Lower leg skin (tissue), 4 donors: ENCODE measurements at places on chromosomes 16 and 17.

GRCh38 chr16:8644211-8645140, 23.0 kb downstream of the METTL22 start:
- no peak for DNase-seq

- no peak for DNase-seq
Observed at GRCh38 chr17:44932787-44933097, 14.8 kb downstream of the KIF18B start.

DNA sequence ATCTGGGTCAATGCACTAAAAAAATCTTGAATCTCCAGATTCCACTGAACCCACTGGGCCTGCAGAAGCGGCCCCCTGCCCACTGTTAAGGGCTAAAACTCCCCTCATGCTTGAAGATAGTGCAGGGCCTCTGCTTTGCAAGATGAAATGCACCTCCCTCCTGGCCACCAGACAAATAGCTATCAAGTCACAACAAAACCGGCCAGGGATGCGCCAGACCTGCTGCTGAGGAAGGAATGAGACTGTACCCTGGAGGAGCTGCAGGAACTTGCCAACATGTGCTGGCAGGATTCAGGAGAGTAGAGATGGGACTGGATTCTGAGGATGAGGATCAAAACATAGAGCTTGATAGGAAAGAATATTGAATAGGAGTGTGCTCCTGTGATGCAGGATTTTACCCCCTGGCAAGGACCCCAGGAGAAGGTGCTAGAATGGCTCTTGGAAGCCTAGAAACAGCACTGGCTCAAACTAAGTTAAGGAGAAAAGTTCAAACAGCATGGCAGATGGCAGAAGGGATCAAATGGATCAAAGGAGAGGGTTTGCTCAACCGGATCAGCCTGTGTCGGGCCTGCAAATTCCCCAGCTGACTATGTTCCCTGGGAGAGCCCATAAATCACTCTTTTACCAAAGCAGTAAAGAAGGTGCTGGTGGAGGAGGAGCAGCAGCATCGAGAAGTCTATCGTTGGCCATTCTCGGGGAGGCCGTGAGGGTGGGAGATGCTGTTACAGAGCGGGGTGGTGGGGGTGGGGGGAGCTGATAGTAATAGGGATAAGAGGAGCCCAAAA, 27.2 kb upstream of the XYLT2 start:
- DNase-seq: peak; percentile 56

DNA sequence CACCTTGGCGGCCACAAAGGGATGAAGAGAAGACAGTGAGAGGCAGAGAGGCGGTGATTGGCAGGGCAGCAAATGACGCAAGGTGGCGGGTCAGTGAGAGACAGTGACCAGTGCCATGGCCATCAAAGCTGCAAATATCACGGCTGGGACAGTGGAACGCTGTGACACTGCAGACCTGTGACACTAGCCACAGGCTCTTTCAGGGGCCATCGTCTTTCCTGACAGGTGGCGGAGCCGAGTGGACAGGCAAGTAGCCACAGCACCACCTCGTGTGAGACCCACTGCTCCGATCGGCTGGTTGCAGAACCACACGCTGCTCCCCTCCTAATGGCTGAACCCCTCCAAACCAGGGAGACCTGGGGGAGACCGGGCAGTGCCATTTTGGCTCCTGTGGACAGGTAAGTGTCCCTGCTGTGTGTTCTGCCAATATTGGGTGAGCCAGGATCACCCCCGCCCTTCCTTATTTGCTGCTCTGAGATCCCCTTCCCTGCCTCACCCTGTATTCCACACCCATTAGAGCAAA, 7.9 kb upstream of the ZNF778 start:
- no peak for DNase-seq

DNA sequence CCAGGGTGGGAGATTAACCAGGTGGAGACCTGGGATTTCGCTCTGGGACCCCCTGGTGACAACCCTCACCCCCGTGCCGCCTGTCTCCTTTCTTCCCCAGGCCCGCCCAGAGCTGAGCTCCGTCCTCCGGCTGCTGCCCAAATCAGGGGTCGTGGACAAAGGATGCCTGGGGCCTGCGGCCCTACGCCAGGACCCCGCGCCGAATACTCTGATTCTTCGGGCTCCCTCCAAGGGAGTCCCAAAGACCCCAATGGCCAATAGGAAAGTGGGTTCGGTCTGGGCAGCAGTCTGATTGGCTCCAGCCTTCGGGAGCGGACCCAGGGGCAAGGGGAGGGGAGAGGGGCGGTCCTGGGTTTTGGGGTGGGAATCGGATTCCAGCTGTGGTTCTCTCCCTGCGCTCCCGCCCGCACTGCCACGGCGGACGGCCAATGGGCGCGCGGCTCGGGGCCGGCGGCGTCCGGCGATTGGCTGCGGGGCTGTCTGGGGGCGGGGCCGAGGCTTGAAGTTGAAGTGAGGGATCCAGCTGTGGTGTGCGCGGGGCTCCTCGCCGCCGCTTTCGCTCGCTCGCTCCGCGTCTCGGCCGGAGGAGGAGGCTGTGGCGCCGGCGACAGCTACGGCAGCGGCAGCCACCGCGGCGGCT, at the start of gene CACNA1G:
TSS of gene CACNA1G (plus strand) at position 531 of the 640 bp plus-strand sequence. CDS start 745 bp downstream, outside the sequence.
- DNase-seq: peak; percentile 98

- DNase-seq: no peak
Observed at GRCh38 chr17:32813021-32813420, 63.9 kb downstream of the MYO1D start.

- DNase-seq: no peak
Observed at GRCh38 chr16:81997738-81998137, 13.5 kb downstream of the SDR42E1 start.

DNA sequence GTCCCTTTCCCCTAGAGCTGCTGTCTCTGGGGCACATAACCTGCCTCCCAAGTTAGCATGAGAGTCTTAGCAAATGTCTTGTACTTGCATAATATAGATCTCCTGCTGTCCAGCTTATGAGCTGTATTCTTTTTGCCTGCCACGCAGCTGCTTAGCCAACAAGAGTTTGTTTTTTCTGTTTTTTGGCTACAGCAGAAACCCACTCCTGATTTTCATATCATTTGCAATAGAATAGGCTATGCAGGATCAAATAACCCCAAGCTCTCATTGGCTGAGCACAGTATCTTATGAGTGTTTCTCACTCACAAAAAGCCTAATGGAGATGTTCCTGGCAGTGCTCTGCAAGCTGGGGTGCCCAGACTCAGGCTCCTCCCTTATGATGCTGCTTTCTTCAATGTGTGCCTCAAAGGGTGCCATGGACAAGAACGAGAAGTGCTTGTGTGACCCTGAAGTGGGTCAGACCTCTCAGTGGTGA, 23.1 kb downstream of the B9D1 start:
- peak; percentile 56 for DNase-seq

DNA sequence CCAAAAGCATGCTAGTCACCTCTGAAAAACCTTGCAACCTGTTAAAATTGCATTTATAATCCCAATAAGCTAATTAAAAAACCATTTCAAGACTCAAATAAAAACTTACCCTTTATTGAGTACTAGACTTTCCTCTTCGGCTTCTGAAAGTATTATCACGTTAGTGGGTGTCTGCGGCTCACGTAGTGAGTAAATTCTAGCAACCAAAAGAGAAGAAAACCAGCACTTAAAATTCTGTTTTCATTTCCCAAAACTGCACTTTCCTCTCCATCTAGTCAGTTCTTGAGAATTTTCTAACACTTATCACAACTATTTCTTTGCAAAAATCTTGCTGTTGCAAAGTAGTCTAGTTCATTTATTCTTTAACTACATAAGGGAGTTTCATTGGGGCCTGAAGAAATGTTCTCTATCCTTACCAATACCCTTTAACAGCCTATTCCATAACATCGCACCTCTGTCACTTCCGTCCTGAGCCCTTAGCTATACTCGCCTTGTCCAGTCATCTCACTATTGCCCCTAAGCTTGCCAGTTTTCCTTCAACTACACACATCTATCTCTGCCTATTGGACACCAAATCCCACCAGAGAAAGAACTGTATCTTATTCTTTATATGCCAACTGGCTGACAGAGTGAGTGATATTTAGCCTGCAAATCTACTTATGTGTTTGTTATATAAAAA, 8.7 kb downstream of the NUP88 start:
- DNase-seq: no peak

GRCh38 chr16:2154533-2155090, 970 bp upstream of the TRAF7 start:
- DNase-seq: no peak

GRCh38 chr17:82021107-82021899, 1.4 kb downstream of the CENPX start:
- DNase-seq: peak; percentile 93

DNA sequence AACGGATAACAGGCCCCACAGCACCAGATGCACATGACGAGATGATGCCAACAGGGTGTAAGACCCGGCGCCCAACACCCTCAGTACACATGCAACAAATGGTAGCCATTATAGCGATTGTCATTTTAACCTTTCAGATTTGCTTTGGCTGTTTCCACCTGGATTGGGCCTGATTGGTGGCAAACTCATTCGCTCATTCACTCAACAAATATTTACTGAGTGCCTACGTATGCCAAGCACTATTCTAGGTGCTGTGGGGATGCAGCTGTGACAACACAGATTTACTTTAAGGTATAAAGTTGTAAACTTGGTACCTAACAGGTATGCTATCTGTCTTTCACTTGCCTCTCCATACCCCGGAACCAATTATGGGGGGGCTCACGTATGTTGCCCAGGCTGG, 66.8 kb downstream of the SRCIN1 start:
- no peak for DNase-seq
